AG08395 (cell line): ENCODE measurements at places on chromosomes 3 and 15.

DNA sequence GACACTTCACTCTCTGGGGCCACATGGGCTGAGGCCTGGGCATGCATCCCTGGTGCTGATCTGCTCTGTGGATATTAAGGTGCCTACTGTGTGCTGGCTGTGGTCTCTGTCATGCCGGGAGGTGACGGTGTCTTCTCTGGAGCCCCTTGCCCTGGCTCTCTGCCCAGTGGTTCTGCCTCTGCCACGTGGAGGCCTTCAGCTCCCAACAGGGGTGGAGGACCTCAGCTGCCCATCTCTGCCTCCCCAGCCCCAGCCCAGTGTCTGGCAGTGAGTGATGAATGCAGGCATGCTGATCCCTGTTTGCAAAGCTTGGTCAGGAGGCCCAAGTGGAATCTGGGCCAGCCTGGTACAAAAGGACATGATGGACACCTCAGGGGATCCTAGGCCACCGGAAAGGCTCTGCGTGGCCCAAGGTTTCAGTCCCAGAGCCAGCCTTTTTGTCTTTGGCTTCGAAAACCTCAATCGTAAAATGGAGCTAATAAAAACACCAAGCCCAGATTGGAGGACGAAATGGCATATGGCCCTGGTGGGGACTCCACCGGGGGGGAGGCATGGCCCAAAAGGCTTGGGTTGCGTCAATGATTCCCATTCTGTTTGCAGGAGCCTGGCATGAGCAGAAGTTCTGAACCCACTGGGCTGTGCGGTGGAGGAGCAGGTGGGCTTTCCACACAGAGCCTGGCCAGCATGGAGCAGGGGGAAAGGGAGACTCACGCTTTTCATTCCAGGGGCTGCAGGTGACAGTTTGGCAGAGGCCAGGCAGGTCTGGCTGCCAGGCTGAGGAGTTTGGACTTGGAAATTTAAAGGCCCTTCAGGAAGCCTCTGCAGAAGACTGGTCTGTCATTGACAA lies 54.7 kb upstream of the KLF13 start:
- DNase-seq = no peak

DNA sequence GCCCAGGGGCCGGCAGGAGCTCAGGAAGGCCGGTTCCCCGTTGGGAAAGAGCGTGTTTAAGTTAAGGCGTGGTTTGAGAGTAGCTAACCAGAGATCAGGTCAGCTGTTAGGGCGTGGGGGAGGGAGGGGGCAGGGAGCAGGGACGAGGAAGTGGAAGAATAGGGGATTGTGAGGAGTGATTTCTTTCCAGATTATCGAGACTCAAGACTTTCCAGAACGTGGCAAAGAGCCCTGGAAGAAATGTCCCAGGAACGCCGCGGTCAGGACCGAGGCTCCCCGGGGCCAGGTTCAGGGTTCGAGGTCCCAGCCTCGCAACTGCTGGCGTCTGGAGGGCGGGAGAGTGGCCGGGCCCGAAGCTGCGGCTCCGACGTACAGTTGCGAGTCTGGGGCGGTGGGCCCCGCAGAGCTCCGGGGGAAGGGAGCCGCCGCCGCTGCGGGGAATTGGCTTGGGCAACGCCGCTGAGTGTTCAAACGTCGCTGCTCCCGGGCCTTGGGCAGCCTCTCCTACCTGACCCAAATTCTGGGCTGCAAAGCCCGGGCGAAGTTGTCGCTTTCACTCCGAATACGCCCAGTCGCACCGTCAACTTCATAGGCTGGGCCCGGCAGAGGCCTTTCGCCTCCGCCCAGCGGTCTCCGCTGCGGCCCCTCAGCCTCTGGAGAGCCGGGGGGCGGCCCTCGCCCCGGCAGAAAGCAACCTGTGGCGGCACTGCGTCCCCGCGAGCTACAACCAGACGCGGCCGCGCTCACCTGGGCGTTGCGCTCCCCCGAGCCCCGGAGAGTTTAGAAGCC lies 9.5 kb downstream of the ISL2 start:
- no peak for DNase-seq

- no peak for DNase-seq
Measured at GRCh38 chr3:77885381-77885780, 845.5 kb downstream of the ROBO2 start.

GRCh38 chr3:197540961-197541377 lies 14.8 kb downstream of the BDH1 start:
- no peak for DNase-seq
